ENCODE measurements at places on chromosomes 7 and 10.

- DNase-seq = no peak
These were observed 288.8 kb downstream of the USP6NL start for GRCh38 chr10:11322698-11323097.

DNA sequence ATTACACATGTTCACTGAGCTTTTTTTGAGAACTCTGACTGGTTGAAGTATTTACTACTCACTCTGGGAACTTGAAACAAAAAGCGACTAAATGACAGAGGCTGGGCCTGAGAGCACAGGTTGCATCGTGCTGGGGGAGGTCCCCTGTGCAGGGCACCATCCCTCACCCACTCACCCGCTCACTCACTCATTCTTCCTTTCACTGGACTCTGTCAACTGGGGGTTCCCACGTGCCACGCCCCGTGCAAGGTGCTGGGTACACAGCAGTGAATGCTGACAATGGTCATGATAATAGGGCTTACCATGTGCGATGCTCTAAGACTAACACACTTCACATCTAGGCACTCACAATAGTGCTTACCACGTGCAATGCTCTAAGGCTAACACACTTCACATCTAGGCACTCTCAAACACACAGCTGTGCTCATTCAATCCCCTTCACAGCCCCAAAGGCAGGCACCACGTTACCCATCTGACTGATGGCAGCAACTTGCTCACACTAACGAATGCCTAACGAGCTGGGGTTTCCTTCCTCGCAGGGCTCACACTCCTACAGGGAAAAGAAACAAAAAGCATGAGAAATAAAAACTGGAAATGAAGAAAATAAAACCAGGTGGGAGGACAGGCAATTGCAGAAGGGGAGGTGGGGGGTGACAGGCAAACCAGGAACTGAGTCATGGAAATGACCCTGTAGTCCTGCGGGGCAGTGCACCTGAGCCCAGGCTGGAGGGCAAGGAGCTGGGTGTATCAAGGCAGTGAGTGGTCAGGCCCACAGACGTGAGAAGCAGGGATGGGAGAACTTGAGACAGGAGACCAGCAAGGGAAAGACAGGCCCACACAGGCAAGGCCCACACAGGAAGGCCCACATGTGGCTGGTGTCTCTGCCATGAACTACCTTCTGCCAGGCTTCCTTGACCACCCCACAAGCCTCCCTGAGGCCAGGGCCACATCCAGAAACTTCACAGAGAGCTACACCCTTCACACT lies 147.0 kb upstream of the FAM20C start:
- DNase-seq = no peak

- DNase-seq = no peak
These were observed 2.1 kb downstream of the SHH start for GRCh38 chr7:155809947-155810769.

DNA sequence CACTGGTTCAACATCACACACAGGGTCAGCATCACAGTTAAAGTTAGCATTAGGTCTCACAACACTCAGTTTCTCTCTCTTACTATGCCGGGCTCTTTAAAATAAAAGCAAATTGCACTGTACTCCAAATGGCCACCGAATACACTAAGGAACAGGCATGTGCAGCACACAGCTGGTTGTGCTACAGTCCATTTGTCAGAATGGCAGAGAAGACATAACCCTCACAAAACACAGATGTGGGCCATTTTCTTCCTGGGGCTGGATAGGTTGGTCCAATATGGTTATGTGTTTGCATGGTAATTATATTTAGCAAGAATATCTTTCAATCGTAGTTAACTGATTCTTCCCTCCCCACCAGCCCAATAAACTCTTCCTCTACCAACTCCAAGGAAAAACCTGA lies 9.0 kb downstream of the JCAD start:
- no peak for DNase-seq

Measured in T-helper 1 cell (primary cell).